ENCODE measurements at places on chromosomes 12 and 14. TPM values are rescaled to one million over a fixed set of nuclear protein-coding genes. Genes with fewer than 3 reads are reported as not detected.

- H3K4me1 ChIP-seq, result no peaks in the 10 kb centered on the region
- H3K36me3 ChIP-seq, result no peaks in the 10 kb centered on the region
- H3K27me3 ChIP-seq, result no peaks in the 10 kb centered on the region
- no peak overlapping the region for H3K4me3 ChIP-seq
Observed at GRCh38 chr14:71523630-71524319, 408.5 kb upstream of the RGS6 start.

DNA sequence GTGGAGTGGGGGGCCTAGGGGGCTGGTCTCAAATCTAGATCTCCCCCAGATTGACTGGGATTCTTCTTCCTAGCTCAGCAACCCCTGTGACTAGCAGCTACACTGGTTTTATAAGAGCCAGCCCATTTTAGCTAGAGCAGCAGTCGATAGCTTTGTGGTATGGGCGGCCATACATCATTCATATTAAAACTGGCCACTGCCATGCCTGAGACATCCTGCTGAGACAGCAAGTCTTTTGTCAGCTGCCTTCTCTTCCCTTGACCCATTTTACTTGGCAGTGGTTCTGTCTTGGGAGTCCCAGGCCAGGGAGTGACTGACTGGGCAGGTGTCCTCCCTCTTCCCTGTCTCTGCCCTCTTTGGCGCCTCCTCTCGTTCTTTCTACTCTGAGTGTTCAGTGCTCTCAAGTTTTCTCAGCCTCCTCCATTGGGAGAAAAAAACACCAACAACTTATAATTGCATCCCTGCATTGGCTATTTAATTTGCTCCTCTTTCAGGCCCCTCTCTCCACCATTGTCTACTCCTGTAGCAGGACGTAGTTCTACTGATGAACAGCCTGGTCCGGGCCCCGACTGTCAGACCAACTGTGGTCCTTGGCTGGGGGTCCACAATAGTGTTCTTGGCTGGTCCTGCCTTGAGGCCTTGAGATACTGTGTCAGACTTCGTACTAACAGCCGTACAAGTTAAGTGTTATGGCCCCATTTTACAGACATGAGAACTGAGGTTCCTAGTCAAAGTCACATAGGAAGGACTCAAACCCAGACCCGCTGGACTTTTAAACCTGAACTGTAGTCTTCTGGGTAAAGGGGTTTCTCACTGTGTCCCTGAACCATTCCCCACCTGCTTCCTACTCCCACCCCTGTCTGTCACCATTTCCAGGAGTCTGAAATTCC, 18.3 kb upstream of the JDP2 start:
- DNase-seq, result no peak
- H3K4me1 ChIP-seq, result no peaks in the 10 kb centered on the region
- no peak overlapping the region for H3K4me3 ChIP-seq
- no peaks in the 10 kb centered on the region for H3K27me3 ChIP-seq
- H3K27ac ChIP-seq, result no peak overlapping the region

DNA sequence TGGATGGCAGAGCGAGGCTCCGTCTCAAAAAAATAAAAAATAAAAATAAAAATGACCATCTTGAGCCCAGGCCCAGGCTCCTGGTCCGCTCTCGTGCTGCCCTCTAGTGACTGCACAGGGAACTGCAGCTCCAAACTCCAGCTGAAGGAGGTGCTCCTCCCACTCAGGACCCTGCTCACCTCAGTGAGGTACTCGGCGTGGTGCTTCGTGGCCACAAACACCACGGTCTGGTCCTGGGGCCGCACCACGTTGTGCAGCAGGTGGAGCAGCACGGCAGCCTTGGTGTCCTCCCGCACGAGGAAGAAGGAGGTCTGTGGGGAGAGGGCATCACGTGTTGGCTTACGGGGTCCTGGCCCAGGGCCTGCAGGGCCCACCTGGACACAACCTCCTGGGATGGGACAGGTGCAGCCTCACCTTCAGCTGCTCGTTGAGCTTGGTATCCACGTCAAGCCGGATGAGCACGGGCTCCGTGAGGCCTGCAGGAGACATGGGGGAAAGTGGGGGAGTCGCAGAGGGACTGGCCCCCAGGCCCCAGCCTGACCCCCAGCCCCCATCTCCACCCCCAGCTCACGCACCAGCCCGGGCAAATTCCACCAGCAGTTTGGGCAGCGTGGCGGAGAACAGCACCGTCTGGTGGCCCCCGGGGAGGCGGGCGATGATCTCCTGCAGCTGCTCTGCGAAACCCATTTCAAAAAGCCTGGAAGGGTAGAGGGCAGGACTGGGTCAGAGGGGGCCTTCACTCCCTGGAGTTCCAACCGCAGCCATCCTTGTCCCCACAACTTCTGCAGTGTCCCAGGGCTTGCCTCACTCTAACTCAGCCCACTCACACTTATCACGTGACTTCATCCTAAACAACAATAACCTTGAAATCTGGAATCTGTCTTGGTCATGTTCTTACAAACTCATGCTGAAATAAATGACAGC, 10.6 kb downstream of the DDX54 start:
- H3K4me3 ChIP-seq, result no peak overlapping the region
- peaks cover 4% of the 10 kb centered on the region for H3K4me1 ChIP-seq
- no peaks in the 10 kb centered on the region for H3K27me3 ChIP-seq
- H3K36me3 ChIP-seq, result peaks cover 100% of the 10 kb centered on the region
- no peak overlapping the region for H3K27ac ChIP-seq

PLEKHG7 gene
- not detected for total RNA-seq

NDRG2 gene
- total RNA-seq, result 127 TPM
